ENCODE measurements at places on chromosomes 5 and 9.

- no peak for DNase-seq
These were observed 128.1 kb downstream of the COL23A1 start for GRCh38 chr5:178462076-178462475.

DNA sequence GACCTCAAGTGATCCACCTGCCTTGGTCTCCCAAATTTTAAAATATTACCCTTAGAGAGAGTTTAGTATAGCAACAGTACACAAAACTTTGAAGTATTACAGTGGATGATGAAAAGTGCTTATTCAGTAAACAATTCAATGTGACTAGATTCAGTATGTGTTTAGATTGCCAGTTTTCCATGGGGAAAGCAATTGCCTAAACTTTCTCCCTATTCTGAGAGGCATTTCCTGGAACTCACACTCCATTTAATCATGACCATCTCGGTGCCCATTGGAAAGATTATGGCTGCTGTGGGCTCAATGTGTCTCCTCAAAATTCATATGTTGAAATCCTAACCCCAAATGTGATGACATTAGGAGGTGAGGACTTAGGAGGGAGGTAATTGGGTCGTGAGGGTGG, 38.9 kb upstream of the MYO10 start:
- DNase-seq, result no peak

- DNase-seq, result no peak
These were observed 705.7 kb downstream of the CETN3 start for GRCh38 chr5:89703817-89704216.

DNA sequence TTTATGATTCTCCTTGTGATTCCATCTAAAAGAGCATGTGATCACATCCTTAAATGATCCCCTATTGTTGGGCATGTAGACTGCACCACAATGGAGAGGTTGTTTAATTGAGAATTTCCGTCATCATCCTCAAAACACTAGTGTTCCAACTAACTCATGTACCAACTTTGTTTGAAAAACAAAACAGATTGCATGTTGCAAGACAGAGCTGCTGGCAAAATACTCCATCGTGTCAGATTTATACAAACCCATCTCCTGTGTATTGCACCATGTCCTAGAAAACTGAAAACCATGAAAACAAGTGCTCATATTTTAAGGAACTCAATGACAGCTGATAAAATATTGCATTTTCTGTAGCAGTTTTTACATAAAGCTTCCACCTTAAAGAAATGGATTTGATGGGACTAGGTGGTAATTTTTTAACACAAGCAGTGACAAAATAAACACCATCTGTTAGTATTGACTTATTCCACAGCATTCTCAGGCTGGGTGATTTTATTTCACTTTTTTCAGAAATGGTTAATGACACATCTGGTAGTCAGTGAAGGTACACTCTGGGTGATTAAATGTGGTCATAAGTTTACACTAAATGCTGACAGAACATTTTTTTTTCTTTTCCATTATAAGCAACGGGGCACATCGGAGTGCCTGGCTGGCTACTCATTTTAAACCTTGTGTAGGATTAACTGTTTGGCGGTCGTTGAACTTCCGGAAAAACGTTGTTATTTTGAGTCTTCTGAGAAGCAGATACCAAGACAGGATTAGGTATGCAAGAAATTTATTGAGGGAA, 602.9 kb upstream of the WWC1 start:
- DNase-seq, result no peak

GRCh38 chr5:26026044-26026443, 1012.3 kb downstream of the CDH9 start:
- DNase-seq, result no peak

DNA sequence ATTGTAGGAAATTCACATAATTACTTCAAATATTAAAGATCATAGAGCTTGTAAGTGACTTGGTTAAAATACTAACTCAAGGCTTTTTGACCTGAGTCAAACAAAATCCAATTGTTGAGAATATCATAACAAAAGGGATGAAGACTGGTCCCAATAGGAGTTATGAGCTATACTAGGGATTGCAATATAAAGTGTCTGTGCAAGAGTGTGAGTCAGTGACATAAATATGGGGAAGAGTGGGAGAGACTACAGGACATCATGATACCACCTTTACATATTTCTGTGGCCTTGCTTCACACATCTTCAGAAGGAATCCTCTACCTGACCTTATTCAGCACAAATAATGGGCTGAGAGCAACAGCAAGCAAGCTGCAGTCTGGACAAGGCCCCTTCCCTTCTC, 180.9 kb upstream of the SLC24A2 start:
- DNase-seq, result no peak

- no peak for DNase-seq
These were observed 331.3 kb upstream of the KIF2A start for GRCh38 chr5:61974680-61975079.

DNA sequence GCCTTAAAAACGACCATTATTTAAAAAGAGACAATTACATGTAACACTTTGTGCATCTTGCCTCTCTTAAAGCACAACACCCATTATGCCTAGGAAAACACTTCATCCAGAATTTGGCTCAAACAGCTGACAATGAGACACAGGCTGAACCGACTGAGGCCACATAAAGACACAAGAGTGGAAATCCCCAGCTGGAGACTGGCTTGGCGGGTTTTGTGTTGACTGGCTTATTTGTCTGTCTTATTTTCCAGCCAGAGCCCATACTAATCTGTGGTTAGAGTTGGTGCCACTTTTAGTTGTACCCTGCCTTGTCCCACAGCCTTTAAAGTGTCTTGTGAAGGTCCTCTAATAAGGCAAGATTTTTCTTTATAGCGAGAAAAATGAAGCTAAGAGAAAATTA, 21.2 kb downstream of the TRIM14 start:
- DNase-seq, result no peak

DNA sequence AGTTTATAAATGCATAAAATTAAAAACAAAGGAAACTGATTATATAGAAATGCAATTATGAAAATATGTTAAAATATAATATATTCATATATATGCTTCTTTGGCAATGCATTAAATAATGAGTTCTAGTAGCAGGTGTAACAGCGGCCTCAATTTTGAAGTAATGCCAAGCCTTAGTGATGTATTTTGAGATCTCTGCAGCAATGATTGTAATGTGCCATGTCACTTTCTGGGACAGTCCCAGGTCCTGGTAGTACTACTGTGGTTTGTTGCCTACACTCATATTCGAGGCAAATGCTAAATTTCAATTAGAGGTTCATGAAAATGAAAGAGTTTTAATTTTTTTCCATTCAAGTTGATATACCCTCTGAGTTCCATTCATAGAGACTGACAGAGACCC, 75.8 kb upstream of the ORM1 start:
- DNase-seq, result no peak

GRCh38 chr5:22521521-22521920, 331.6 kb downstream of the CDH12 start:
- no peak for DNase-seq

DNA sequence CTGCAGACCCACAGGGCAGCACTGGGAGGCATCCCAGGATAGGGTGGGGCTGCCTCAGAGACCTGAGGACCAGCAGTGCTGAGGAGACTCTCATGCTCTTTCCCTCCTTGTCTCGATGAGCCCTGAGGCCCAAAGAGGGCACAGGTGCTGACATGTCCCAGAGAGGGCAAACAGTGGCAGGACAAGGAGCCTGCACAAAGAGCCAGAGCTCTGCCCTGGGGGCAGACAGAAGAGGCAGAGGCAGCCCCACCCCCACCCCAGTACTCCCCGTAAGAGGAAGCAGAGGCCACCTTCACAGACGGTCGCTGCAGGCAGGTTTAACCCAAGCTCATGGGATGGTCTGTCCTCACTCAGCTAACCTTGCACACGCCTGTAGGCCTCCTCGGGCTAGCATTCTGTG, 29.4 kb upstream of the TTLL11 start:
- no peak for DNase-seq

- DNase-seq, result no peak
These were observed 76.3 kb downstream of the AOPEP start for GRCh38 chr9:94802793-94803192.

GRCh38 chr9:132554755-132555154, 27.7 kb upstream of the BARHL1 start:
- DNase-seq, result no peak

GRCh38 chr5:124289641-124290311, 456.7 kb downstream of the ZNF608 start:
- no peak for DNase-seq
